Left lung (tissue), 14 donors: ENCODE measurements at places on chromosomes 7 and 10. TPM values are rescaled to one million over a fixed set of nuclear protein-coding genes. Genes with fewer than 3 reads are reported as not detected.

The MCM10 gene
- total RNA-seq = 9.1 TPM

The PTPN20 gene
- 4.8 TPM for total RNA-seq

The UNCX gene
- total RNA-seq = not detected

The ADCK2 gene
- total RNA-seq = 21.2 TPM

The SNX13 gene
- total RNA-seq = 51.4 TPM

The SEMA3E gene
- total RNA-seq = 2.1 TPM

The POLR2J2 gene
- 15.0 TPM for total RNA-seq

The PALD1 gene
- 10.8 TPM for total RNA-seq

The MLXIPL gene
- total RNA-seq = 1.4 TPM

The LYZL1 gene
- not detected for total RNA-seq

The ANKRD30A gene
- not detected for total RNA-seq

The HABP2 gene
- total RNA-seq = 1.3 TPM

The PRPS1L1 gene
- total RNA-seq = not detected

The RHOBTB1 gene
- total RNA-seq = 13.1 TPM

The STAM gene
- 36.4 TPM for total RNA-seq

The CYP17A1 gene
- 0.58 TPM for total RNA-seq

The ARMC10 gene
- total RNA-seq = 43.9 TPM

The GNAT3 gene
- total RNA-seq = not detected

The HOXA6 gene
- 5.0 TPM for total RNA-seq

The BAMBI gene
- total RNA-seq = 24.7 TPM
